CD14-positive monocyte (primary cell): ENCODE measurements at places on chromosomes 5 and 9. TPM values are rescaled to one million over a fixed set of nuclear protein-coding genes. Genes with fewer than 3 reads are reported as not detected.

- no peak for DNase-seq
Observed at GRCh38 chr5:52685566-52685965, 102.2 kb upstream of the ITGA1 start.

The IFNA2 gene
- polyA plus RNA-seq: not detected

- no peak for DNase-seq
Observed at GRCh38 chr5:11780641-11781345, 123.5 kb downstream of the CTNND2 start.

DNA sequence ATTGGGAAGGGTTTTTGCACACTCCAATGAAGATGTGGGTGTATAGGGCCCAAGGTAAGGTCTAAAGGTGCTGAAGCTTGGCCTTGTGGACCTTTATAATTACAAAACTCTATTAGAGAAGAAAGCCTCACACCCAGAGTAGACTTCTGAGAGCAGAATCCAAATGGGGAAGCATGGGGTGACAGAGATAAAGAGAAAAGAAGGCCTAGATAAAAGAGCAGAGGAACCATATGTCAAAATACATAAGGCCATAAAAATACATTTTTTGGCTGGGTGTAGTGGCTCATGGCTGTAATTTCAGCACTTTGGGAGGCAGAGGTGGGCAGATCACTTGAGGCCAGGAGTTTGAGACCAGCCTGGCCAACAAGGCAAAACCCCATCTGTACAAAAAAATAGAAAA is 27.4 kb upstream of the TCERG1 start:
- no peak for DNase-seq

The SPINK7 gene
- polyA plus RNA-seq: not detected in 2 replicates

DNA sequence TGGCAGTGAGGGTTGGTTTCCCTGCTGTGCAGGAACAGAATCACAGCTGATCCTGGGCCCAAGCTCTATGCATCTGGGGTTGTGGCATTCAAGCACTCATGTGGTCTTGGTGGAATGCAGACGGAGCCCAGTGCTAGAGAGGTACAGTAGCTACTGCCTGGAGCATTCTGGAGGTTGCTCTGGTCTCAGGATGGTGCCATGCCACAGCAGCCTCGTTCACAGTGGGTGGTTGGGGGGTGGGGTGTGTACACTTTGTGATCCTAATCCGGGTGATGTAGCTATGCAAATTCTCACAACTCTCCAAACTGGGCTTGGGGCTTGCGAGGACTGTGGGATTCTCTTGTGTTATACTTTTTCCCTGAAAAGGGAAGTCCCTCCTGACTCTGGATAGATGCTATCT is 45.2 kb downstream of the FGD3 start:
- DNase-seq: no peak

DNA sequence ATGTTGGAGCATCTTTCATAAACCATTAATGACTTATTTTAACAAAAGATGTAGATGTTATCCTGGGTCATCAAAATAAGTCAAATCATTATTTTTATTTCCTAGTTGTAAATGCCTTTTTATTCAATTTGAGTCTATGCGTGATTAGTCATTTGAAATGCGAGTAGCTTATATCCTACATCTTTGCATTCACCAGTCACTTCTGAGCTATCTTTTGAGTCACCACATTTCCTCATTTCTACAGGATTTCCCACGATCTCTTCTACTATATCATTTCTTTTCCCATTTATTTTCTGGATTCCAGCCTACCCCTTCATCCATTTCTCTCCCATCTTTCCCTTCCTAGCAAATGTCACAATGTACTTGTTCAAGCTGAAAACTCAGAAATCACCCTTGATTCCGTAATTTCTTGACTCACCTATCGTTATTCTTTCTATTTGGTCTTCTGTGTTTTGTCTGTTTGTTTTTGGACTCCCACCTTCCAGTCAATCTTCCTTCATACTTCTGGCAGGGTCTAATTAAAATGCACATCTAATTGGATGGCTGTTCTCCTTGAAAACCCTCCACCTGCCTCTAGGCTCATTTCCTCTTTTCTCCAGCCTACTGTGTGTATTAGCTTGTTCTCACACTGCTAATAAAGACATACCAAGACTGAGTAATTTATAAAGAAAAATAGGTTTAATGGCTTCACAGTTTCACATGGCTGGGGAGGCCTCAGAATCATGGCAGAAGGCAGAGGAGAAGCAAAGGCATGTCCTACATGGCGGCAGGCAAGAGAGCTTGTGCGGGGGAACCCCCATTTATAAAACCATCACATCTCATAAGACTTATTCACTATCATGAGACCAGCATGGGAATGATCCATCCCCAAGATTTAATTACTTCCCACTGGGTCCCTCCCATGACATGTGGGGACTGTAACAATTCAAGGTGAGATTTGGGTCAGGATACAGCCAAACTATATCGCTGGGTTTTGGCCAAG is 112.4 kb downstream of the MEF2C start:
- DNase-seq: no peak

DNA sequence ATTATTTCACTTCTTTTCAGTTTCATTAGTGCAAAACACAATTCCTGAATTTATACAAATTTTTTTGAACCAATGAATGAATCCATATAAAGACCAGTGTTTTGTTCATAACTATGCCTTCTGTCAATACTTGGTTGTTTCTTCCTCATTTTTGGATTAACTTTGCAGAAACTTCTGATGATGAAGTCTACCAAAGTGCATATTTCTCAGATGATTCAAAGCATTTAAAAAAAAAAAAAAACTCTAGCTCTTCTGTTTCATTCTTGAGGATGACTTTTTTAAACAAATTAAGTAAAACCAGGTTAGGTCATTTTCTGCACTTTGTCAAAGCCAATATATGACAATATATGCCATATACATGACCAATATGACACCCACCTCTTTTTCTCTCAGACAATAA is 92.6 kb downstream of the CHSY3 start:
- DNase-seq: no peak

DNA sequence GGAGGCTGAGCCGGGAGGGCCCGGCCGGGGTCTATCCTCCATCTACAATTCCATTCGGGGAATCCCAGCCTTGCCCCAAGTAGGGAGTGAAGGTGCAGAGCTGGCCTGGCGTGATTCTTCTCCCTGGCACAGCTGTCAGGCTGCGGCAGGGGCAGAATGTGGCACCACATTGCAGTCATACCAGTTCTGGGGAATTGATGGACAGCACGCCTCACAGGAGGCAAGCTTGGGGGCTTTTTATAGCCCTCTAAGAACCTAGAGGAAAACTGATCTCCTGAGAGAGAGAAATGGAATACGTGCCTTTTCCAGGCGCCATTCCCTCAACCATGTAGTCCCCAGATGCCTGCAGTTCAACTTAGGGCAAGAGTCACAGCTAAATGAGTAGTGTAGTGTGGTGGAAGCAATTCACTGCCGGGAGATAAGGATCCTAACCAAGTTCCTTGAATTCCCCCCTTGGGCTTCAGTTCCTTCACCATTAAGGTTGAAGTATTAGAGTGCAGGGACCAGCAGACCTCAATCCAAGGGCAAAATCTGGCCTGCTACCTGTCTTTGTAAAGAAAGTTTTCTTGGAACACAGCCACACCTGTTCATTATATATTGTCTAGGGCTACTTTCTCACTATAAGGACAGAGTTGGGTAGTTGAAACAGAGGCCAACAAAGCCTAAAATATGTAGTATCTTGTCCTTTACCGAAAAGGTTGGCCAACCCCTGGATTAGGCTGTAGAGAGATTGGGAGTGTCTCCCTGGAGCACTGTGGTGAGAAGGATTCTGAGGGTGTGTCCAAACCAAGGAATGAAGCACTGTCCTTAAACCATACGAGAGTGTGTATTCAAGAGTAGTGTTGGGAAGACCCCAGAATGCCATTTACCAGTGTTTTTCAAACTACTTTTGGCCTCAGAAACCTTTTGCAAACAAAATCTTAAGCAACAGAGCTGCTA is 10.6 kb downstream of the AFAP1L1 start:
- DNase-seq: no peak

DNA sequence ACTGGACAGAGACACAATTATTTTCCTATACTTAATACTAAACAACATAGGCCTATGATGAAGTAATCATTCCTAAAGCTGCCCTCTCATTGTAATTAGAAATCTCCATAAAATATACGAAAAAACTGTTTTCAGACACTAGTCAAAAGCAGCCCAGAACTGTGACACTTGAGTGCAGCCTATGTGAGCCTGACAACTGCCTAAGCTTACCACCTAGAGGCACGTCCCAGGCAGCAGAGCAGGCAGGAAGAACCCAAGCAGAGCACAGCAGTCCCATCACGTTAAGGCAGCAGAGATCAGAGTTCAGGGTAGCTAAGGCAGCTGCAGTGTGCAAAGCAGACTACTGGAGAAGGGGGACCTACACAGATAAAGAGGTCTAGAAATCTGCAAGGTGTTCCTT is 46.4 kb downstream of the GOLPH3 start:
- no peak for DNase-seq

DNA sequence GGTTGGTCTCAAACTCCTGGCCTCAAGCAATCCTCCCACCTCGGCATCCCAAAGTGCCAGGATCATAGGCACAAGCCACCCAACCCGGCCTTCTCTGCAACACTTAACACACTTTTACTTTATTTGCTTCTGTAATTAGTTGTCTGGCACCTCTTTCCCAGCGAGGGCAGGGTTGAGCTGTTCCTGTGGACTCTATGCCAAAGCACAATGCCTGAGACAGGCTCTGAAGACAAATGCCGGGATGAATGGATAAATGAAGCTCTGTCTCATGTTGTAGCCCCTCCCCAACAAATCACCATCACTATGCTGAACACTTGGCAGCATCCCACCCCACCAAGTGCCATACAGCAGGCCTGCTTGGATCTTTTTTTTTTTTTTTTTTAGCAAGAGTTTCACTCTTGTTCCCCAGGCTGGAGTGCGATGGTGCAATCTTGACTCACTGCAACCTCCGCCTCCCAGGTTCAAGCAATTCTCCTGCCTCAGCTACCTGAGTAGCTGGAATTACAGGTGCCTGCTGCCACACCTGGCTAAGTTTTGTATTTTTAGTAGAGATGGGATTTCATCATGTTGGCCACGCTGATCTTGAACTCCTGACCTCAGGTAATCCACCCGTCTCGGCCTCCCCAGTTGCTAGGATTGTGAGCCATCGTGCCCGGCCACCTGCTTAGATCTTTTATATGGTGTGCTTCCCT is 21.3 kb downstream of the GPX3 start:
- no peak for DNase-seq
